ENCODE measurements at places on chromosomes 4 and X. TPM values are rescaled to one million over a fixed set of nuclear protein-coding genes. Genes with fewer than 3 reads are reported as not detected.
A peak's percentile ranks its signal among the peaks of the same experiment; 100 is the strongest.

The HERC5 gene
- total RNA-seq = 4.1 TPM

The GEMIN8 gene
- 24.5 TPM for total RNA-seq

The RBM47 gene
- 143 TPM for total RNA-seq

DNA sequence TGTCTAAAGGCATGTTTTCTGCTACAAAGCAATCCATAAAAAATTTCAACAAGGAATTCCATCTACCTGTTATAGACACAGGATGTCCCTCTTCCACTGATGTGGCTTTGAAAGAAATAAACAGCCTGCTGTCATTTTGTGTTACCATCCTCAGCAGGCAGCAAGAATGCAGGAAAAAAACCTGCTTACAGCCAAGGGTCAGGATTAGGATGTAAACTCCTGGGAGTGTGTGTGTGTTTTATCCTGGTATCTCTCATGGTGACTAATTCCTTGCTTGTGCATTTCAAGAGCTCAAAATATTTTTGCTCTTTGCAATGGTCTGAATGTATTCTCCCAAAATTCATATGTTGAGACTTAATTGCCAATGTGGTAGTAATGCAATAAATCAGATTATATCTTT, 28.6 kb upstream of the SFRP2 start:
- DNase-seq = no peak

DNA sequence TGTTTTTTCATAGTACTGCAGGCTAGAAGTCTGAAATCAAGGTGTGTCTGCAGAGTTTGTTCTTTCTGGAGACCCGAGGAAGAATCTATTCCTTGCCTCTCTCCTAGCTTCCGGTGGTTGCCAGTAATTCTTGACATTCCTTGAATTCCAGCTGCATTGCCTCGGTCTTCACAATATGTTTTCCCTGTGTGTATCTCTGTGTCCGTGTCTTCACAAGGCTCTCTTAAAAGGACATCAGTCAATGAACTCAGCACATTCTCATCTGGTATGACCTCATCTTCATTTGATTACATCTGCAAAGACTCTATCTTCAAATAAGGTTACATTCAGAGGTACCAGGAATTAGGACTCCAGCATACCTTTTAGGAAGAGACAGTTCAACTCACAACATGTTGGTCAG, 163.4 kb downstream of the BANK1 start:
- DNase-seq = no peak

DNA sequence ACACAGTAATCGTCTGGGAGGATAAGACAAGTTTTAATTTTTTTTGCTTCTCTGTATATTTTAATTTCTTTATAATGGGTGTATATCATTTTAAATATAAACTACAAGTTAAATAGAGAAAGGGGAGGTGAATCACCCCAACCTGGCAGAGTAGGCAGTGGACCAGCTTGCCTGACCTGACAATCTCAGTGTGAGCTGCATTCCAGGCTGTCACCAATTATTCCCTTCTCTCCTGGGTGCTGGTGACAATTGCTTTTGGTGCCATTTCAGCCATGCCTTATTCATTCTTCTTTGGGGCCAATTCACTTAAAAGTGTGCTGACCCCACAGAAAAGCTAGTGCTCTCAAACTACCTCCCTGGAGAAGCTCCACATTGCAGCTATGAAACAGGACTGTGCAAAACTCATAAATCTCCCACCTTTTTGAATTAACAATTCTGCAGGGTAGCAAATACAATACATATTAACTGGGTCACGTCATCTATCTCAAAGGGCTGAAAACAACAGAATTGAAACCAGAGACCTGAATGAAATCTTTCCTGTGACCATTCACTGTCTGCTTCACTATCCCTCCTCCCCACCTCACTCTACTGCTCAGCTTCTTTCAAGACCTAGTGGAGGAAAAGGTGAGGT, 359.0 kb downstream of the HS3ST1 start:
- DNase-seq = no peak

GRCh38 chrX:27675493-27675892, 85.3 kb downstream of the DCAF8L2 start:
- DNase-seq = no peak

- no peak for DNase-seq
Measured at GRCh38 chr4:133910165-133910564, 291.4 kb downstream of the PABPC4L start.

DNA sequence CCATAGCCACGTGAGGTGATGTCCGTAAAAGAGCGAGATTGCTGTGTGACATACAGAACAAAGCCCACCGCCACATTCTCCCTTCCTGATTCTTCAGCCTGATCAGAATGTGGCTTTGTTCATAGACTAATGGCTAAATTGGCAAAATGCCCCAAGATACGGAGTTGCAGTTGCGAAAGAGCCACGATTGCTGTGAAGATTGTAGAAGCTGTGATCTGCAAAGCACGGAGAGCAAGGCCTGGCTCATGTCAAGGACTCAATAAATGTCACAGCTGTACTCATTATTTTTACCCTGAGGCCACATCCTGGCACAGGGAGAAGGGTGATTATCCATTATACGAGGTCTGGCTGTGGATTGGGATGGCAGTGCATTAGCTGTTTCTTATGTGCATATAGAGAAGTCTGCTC, 34.2 kb downstream of the ARSD start:
- DNase-seq = peak; percentile 68

GRCh38 chrX:40061871-40062524, 35.8 kb downstream of the BCOR start:
- DNase-seq = no peak

DNA sequence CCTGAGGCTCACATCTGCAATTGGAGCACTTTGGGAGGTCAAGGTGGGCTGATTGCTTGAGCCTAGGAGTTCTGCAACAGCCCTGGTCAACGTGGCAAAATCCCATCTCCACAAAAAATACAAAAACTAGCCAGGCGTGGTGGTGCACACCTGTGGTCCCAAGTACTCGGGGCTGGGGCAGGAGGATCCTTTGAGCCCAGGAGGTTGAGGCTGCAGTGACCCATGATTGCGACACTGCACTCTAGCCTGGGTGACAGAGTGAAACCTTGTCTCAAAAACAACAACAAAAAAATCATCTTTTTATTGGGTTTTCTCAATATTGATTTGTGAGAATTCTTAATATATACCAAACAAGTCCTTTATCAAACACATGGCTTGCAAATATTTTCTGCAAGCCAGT, 64.9 kb downstream of the ANKRD17 start:
- no peak for DNase-seq

GRCh38 chrX:43968359-43968781, 4.8 kb downstream of the NDP start:
- no peak for DNase-seq

Measured in mucosa of gallbladder (tissue), 1 donor.